Psoas muscle (tissue), 8 donors: ENCODE measurements at places on chromosomes 2 and 18. TPM values are rescaled to one million over a fixed set of nuclear protein-coding genes. Genes with fewer than 3 reads are reported as not detected.
A peak's percentile ranks its signal among the peaks of the same experiment; 100 is the strongest.

GRCh38 chr2:236745420-236746210 is 176.0 kb downstream of the ACKR3 start:
- peaks cover 12% of the 10 kb centered on the region for H3K4me1 ChIP-seq
- H3K4me3 ChIP-seq: no peak overlapping the region
- no peak overlapping the region for H3K27ac ChIP-seq
- H3K36me3 ChIP-seq: no peaks in the 10 kb centered on the region
- no peak for DNase-seq

DNA sequence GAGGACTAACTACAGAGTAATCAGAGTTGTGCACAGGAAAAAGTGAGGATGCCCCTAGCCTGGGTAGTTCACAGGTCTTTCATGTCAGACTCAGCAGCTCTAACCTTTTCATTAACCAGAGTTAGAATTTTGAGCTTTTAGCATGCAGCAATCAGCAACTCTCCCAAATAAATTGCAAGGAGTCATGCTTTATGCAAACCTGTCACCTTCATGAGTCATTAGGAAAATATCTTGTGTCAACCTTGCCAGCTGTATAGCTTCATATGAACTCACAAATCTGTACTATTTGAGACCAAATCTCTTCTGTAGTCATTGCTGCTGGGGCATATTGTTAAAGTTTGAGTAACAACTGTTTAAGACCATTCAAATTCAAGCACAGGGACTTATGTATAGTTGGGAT is 382.3 kb upstream of the NT5C1B start:
- no peak for DNase-seq
- H3K36me3 ChIP-seq: no peaks in the 10 kb centered on the region
- no peak overlapping the region for H3K4me3 ChIP-seq
- H3K27me3 ChIP-seq: no peaks in the 10 kb centered on the region

DNA sequence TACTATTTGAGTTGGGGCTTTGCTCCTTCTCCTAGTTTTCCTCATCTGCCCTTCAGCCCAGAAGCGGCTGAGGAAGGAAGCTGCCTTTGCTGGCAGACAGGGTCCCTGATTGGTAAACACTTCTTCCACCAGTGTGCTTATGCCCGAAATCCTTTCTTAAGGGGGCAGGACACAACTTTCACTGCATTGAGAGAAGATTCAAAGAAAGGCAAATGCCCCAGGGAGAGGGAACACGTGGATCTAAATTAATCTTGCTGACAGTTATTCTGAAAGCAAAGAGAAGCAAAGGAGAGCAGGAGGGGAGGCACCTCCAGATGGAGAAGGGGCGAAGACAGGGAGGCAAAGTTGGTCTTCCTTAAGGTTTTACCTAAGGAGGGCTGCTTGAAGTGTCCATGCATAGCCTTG is 92.1 kb upstream of the EFEMP1 start:
- DNase-seq: no peak
- no peak overlapping the region for H3K27ac ChIP-seq
- no peaks in the 10 kb centered on the region for H3K4me1 ChIP-seq
- H3K4me3 ChIP-seq: no peak overlapping the region
- no peaks in the 10 kb centered on the region for H3K36me3 ChIP-seq

- H3K36me3 ChIP-seq: no peaks in the 10 kb centered on the region
- no peak overlapping the region for H3K4me3 ChIP-seq
- H3K4me1 ChIP-seq: no peaks in the 10 kb centered on the region
- H3K27ac ChIP-seq: no peak overlapping the region
- H3K27me3 ChIP-seq: peaks cover 6% of the 10 kb centered on the region
Measured at GRCh38 chr18:76602191-76602590, 107.1 kb upstream of the ZNF516 start.

DNA sequence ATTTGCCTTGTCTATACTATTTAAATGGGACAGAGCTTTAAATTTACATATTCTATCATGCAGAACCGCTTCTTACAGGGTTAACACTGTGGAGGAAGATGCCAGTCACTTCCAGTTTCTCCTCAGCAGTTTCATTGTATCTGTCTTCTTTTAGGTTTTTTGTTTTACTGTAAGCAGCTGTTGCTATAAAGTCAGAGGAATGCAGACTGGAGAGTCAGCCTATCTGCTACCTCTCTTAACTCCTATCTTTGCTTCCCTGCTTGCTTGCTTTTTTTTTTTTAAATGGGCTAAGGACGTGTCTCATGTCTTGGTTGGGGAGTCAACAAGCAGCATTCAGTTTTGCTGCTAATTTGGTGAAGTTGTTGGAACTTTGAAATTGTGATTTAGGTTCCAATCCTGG is 8.9 kb downstream of the EPC2 start:
- no peak overlapping the region for H3K27ac ChIP-seq
- no peaks in the 10 kb centered on the region for H3K36me3 ChIP-seq
- DNase-seq: no peak
- H3K27me3 ChIP-seq: no peaks in the 10 kb centered on the region
- H3K4me1 ChIP-seq: peaks cover 89% of the 10 kb centered on the region

- H3K27me3 ChIP-seq: no peaks in the 10 kb centered on the region
- no peak overlapping the region for H3K27ac ChIP-seq
- H3K36me3 ChIP-seq: no peaks in the 10 kb centered on the region
- DNase-seq: no peak
Measured at GRCh38 chr2:179686718-179687342, 174.6 kb downstream of the ZNF385B start.

DNA sequence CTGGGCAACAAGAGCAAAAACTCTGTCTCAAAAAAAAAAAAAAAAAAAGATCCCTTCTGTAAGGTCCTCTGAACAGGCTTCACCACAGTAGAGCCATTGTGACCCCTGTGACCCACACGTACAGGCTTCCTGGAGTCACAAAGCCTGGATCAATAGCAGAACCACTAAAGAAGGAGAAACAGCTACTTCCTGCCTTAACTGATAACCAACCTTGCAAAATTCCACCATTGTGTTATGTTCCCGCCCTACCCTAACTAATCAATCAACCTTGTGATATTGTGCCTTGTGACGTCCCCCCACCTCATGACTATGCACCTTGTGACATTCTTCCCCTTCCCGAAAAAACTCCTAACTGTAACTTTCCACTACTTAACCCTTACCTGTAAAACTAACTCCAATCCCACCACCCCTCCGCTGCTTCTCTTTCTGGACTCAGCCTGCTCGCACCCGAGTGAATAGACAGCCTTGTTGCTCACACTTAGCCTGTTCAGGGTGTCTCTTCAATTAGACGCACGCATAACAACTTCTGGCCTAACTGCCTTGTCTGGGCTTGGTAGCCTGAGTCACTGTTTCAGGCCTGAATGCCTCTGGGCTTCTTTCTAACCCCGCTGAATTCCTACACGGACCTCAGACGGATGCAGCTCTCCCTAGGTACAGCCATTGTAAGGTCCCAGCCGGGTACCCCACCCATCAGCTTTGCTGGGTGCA is 13.9 kb downstream of the SCYGR8 start:
- H3K36me3 ChIP-seq: no peaks in the 10 kb centered on the region
- no peak overlapping the region for H3K4me3 ChIP-seq
- no peaks in the 10 kb centered on the region for H3K4me1 ChIP-seq
- no peak for DNase-seq

- H3K4me3 ChIP-seq: no peak overlapping the region
- no peaks in the 10 kb centered on the region for H3K4me1 ChIP-seq
- H3K36me3 ChIP-seq: no peaks in the 10 kb centered on the region
- H3K27ac ChIP-seq: no peak overlapping the region
Measured at GRCh38 chr2:165810418-165810817, 16.4 kb upstream of the GALNT3 start.

DNA sequence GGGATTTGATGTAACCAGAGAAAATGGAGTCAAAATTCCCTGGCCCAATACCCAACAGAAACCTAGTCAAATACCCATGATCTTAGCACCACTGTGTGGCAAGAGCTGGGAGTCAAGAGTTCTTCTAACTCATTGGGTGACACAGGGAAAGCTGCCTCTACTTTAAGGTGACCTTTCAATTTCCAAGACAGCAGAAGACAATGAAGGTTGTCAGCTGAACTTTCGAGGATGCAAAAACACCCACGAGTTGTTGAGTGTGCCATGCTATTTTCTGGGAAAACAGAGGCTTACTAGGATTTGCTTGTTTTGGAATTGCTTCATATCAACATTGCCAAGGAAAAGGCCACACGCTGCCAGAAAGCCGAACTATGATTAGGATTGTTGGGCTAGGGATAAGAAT is 61.6 kb upstream of the CYRIA start:
- no peak overlapping the region for H3K4me3 ChIP-seq
- DNase-seq: no peak
- H3K27me3 ChIP-seq: no peaks in the 10 kb centered on the region
- peaks cover 10% of the 10 kb centered on the region for H3K4me1 ChIP-seq

The C2orf72 gene
- total RNA-seq: 0.12 TPM

GRCh38 chr18:59428018-59428417 is 69.0 kb upstream of the LMAN1 start:
- no peak overlapping the region for H3K4me3 ChIP-seq
- DNase-seq: no peak
- H3K27ac ChIP-seq: no peak overlapping the region
- no peaks in the 10 kb centered on the region for H3K4me1 ChIP-seq

The SPDYA gene
- 0.38 TPM for total RNA-seq

The AQP12B gene
- total RNA-seq: not detected

The IL36G gene
- total RNA-seq: not detected

The TSPYL6 gene
- not detected for total RNA-seq

GRCh38 chr2:238861013-238861730 is 13.3 kb downstream of the TWIST2 start:
- no peak overlapping the region for H3K27ac ChIP-seq
- peak; percentile 68 for DNase-seq
- no peak overlapping the region for H3K4me3 ChIP-seq
- no peaks in the 10 kb centered on the region for H3K4me1 ChIP-seq
- H3K36me3 ChIP-seq: no peaks in the 10 kb centered on the region
- H3K27me3 ChIP-seq: peaks cover 7% of the 10 kb centered on the region

The SDC1 gene
- total RNA-seq: 0.09 TPM

- no peak for DNase-seq
- H3K27me3 ChIP-seq: no peaks in the 10 kb centered on the region
- H3K4me1 ChIP-seq: peaks cover 11% of the 10 kb centered on the region
- no peaks in the 10 kb centered on the region for H3K36me3 ChIP-seq
- peak overlapping the region; percentile 17 for H3K4me3 ChIP-seq
Measured at GRCh38 chr2:42639340-42640077, 71.1 kb downstream of the MTA3 start.

- no peaks in the 10 kb centered on the region for H3K4me1 ChIP-seq
- H3K36me3 ChIP-seq: no peaks in the 10 kb centered on the region
- DNase-seq: no peak
- no peak overlapping the region for H3K4me3 ChIP-seq
Measured at GRCh38 chr2:60535685-60536312, 17.7 kb downstream of the BCL11A start.

- H3K27me3 ChIP-seq: no peaks in the 10 kb centered on the region
- no peak for DNase-seq
- no peak overlapping the region for H3K4me3 ChIP-seq
- peaks cover 7% of the 10 kb centered on the region for H3K4me1 ChIP-seq
- H3K36me3 ChIP-seq: no peaks in the 10 kb centered on the region
Measured at GRCh38 chr2:177633111-177633510, 240.5 kb downstream of the AGPS start.

GRCh38 chr2:238561230-238561629 is 134.5 kb downstream of the ASB1 start:
- H3K27me3 ChIP-seq: no peaks in the 10 kb centered on the region
- H3K4me1 ChIP-seq: no peaks in the 10 kb centered on the region
- H3K4me3 ChIP-seq: no peak overlapping the region
- no peak for DNase-seq
- no peak overlapping the region for H3K27ac ChIP-seq

- H3K27ac ChIP-seq: no peak overlapping the region
- no peak overlapping the region for H3K4me3 ChIP-seq
- no peaks in the 10 kb centered on the region for H3K4me1 ChIP-seq
- no peaks in the 10 kb centered on the region for H3K27me3 ChIP-seq
- no peaks in the 10 kb centered on the region for H3K36me3 ChIP-seq
Measured at GRCh38 chr2:144256996-144257707, 262.8 kb downstream of the ZEB2 start.

DNA sequence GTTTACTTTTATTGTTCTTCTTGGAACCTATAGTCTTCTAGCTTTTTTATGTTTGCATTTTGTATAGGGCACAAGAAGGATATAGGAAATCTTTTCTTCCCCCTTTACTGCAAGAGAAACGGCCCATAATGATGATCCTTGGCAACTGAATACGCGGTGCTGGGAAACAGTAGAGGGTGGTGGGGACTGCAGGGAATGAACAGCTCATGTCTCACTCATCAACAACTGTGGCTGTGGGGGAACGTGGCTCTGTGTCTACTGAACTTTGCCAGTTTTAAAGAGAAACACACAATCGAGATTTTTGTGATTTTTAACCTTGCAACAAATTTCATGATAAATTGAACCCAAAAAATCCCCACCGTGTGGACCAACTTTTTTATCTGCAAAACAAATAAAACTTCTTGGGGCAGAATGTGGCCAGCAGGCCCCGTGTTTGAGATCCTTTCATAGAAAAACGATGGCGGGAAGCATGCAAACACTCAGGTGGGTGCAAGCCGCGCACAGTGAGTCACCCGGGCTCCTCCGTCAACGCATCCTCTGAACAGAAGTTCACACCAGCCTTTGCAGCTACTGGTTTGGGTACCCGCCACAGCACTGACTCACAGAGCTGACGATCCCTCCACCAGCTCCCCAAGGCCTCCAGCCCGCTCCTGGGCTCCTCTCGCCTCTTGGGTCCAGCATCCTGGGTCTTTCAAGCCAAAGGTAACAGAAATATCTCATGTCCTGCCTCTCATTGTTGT is 149.3 kb downstream of the COL6A3 start:
- H3K4me3 ChIP-seq: no peak overlapping the region
- H3K4me1 ChIP-seq: no peaks in the 10 kb centered on the region
- H3K27me3 ChIP-seq: no peaks in the 10 kb centered on the region
- DNase-seq: peak; percentile 52
- no peaks in the 10 kb centered on the region for H3K36me3 ChIP-seq

DNA sequence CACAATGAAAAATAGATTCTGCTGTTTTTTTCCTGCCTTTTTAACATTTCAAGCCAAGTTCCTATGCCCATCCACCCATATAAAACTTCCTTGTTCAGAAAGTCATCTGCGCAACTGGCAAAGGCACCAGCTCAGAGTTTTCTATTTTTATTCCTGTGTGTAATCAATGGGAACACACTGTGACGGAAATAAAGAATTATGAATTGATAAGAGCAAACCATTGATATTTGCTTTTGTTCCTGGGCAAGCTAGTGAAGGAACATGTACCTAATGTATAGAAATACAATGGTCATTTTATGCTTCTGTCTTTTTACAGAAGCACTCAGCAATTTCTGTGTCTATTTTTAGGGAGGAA is 30.8 kb upstream of the AAK1 start:
- no peaks in the 10 kb centered on the region for H3K27me3 ChIP-seq
- no peaks in the 10 kb centered on the region for H3K4me1 ChIP-seq
- H3K4me3 ChIP-seq: peak overlapping the region; percentile 44
- no peak for DNase-seq
- H3K27ac ChIP-seq: peak overlapping the region; percentile 41
